ENCODE measurements at places on chromosomes 3 and 15.

- no peak for DNase-seq
These were observed 116.6 kb downstream of the MFSD1 start for GRCh38 chr3:158918451-158918850.

GRCh38 chr3:42430781-42431532, 20.5 kb upstream of the LYZL4 start:
- DNase-seq = no peak

- no peak for DNase-seq
These were observed 662.9 kb downstream of the SQOR start for GRCh38 chr15:46297766-46298165.

DNA sequence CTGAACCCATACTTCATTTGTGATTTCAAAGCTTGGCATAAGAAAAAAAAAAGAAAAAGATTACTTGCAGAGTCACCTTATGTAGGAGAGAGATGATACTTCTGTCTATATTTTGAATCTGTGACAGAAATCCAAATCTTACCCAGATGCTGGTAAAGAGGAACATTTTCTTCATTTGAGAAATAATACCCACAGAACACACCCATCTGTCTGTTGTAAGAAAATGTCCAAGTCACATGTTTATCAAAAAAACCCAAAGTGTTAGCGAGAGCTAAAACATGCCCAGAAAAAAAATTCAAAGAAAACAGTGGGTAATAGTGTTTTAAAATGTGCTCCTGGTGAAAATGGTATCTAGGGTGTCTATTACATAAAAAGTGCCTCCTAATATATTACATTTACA, 18.0 kb upstream of the RAP2B start:
- no peak for DNase-seq

GRCh38 chr15:85003593-85004312, 22.1 kb downstream of the PDE8A start:
- no peak for DNase-seq

DNA sequence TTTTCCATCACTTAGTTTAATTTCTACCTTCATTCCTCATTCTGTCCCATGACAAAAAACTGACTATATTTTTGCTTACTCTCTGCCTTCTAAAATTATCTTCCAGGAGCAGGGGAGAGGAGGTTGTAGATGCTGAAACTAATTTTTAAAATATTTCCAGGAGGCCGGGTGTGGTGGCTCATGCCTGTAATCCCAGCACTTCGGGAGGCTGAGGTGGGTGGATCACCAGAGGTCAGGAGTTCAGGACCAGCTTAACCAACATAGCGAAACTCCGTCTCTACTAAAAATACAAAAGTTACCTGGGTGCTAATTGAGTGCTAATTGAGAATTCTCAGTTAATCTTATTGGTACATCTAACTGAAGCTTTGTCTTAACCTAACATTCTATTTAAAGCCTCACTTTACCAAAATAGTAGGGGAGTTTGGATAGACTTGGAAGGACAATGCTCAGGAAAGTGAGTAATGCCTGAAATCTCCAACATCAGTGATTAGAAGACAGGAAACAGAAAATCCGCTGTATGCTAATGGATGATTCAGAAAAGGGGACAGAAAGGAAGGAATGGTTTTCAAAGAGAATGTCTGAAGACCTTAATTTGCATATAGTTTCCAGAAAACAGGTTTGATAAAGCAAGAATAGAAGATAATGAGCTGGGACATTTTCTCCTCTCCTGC, 336.1 kb downstream of the GBE1 start:
- DNase-seq = no peak

- DNase-seq = no peak
These were observed 40.2 kb upstream of the OSTN start for GRCh38 chr3:191158815-191159214.

DNA sequence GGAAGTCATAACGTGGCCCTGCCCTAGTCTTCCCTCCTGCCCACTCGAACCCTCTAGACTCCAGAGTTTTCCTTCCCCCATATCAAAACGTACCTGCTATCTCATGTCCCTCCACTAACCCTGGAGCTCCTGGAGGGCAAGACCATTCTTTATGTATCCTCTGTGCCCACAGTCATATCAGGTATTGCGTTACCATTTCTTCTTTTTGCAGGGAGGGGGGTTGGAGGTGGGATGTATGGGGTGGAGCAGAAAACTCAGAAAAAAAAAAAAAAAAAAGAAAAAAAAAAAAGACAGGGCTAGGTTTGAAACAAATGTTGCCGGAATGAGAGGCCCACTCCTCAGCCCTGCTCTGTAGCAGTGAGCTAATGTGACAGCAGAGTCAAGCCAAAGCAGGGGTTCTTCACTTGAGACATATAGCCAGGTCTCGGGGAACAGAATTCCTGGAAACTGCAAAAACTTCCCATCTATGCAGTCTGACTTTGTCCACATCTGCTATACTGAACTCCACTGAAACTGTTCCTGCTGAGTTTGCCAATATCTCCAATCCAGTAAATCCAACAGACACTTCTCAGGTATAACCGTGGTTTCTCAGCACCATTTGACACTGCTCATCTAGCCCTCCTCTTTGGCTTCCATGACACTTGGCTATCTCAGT, 31.1 kb downstream of the PARP16 start:
- DNase-seq = no peak

Data from substantia nigra (tissue), 51 donors.